RPMI8226 (cell line): ENCODE measurements at places on chromosomes 16 and 17.

DNA sequence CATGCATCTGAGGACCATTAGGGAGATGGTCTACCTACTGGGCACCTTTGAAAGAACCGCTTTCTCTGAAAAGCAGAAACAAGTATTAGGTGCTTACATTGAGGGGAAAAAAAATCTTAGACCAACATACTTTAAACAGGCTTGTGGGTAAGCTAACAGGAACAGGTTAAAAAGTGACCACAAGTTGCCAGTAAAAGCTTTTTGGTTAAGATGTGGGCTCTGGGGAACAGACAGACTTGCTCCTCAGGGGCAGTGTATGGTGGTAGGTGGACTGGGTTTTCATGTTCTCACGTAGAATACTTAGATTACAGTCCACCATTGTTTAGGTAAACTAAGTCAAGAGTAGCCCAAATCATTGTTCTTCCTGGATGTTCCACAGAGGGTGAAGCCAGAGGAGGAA, 41.2 kb downstream of the REXO5 start:
- DNase-seq, result no peak

- no peak for DNase-seq
These were observed 9.3 kb downstream of the TBC1D24 start for GRCh38 chr16:2483939-2484897.

- no peak for DNase-seq
These were observed 1.4 kb upstream of the GRIN2C start for GRCh38 chr17:74860872-74861661.

GRCh38 chr16:65547772-65548446, 426.0 kb upstream of the CDH11 start:
- no peak for DNase-seq

DNA sequence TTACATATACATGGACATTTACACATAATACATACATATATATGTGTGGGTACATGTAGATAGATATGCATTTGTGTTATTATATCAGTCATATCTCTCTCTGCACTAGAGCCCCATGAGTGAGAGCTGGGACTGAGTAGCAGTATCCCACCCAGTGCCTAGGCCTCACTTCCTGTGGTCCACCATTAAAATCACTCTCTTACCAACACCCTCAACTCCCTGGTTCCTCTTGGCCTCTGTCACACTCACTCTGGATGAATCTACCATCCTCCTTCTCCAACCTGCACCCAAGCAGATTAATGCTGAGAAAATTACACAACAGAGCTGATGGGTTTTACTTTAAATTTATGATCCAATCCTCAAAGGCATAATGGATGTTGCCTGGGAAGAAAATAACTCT, 4.9 kb upstream of the LYRM9 start:
- no peak for DNase-seq
